ENCODE measurements at places on chromosomes 1 and 21.

DNA sequence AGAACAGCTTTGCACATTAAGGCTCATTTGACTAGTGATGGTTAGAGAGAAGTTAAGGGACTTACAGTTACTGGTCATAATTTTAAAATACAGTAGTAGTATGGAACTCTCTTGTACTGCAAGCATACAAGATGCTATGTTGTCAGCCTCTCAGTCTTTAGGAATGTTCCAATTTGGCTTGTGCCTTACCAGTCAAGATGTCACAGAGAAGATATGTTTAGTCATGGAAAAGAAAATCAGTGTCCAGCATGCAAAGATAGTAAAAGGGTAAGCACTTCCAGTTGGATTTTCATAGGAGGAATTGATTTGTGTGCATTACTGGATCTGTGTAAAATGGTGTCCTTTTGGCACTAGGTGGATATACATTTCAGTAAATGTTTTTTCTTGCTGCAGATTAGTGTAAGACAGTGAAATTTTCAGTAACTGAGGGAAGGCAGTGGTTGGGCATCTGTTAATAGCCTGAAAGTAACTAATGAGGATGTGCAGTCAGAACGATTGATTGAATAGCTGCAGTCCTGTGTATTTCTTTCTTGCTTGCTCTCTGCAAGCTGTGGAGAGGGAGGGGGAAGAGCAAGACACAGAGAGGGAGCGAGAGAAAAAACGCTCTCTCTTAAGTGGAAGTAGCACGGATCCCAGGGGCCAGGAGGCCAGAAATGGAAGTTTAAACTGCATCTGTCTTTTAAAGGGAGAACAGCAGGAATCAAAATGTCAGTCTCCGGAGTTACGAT lies 108.2 kb downstream of the CLEC20A start:
- DNase-seq: no peak

DNA sequence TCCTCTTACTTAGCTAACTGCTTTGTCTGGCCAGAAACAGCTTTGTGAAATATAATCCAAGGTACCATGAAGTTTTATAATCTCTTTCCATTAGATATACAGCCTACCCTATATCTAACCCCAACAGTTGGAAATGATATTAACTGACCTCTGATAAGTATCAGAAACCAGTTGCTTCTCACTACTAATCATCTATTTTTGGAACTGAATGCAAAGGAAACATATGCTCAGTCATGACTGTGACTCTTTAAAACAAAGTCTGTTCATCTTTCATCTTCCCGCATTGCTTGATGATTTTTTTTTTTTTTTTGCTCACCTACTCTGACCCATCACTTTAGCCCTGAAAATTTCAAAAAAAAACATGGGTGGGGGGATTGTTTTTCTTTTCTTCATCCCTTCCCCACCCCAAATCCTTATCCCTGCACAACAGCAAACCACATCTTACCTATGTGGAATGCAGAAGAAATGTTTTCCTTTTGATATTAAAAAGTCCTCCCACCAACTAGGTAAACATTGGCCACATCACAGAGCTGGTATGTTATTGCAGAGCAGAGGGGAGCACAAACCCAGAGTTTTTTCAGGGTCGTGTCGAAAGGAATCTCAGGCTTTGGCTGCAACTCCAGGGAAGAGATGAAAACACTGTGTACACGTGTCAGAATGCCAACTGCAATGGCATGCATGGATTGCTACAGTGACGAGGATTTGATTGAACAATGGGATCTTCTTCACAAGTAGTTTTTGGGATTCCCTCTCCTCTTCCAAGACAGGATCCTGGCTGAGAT lies 137.3 kb downstream of the SLC30A10 start:
- DNase-seq: no peak

DNA sequence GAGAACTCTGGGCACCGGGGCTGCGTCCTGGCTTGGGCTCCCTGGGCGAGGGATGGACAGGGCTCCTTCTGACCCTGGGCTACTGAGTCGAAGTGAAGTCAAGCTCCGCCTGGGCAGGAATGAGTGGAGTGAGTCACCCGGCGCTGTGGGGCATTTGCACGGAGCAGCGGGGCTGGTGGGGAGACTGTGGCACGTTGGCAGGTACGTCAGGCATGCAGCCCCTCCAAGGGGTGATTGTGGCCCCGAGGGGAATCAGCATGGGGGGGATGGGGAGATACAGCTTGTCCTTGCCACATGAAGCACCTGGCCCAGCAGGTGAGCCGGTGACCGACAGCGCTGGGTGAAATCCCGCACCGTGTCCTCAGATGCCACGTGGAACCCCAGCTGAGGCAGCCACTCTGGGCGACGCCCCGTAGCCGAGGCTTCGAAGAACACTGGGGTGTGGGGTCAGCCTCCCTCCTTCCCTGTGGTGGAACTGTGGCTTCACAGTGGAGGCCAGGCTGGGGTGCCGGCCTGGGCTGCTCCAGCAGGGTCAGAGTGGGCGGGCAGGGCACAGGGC lies 62.3 kb downstream of the COL18A1 start:
- DNase-seq: no peak

DNA sequence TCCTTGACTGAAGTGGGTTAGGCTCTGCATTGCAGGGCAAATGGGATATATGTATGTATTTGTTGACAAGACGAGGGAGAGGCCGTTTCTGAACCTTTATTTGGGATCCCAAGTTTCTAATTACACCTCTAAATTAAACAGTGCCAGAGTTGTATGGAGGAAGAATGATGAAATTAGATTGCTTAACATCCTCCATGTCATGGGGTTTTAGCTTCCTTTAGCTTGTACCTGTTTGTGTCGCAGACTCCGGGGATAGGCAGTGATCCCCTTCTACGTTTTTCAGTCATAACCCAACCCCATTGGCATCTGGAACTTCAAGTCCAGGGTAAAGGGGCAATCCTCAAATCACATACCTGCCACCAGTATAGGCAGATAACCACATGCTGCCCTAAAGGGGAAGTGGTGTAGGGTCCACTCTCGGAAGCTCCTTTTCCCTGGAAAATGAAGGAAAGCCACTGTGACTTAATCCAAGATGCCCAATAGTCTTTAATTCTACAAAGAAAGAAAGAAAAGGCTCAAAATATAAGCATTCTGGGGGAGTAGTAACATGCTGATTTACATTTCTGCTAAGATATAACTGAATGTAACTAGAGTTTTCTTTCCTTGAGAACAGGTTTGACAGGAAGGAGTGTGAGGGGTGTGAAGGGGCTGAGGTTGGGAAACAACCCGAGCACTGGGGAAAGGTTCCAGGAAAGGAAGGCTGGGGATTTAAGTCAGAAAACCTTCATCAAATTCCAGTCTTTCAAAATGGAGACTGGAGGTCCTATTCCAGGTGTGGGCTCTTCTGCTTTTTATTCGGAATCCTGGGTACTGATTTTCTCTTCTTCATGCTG lies 77.6 kb downstream of the RGL1 start:
- DNase-seq: no peak

DNA sequence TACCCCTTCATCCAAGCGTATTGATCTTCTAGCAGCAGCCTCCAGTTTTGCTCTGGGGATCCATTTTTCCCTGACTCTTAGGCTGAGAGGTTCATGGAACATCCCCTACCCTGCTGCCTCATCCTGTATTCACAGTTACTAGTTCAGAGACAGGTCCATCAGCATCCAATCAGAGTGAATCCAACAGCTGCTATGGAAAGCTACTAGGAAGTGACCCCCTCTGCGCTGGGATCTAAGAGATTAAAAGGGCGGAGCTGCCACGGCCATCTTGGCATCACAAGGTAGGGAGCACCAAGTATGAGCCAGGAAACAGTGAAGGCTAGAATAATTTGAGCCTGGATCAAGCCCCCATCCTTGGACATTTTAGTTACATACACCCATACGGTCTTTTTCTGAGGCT lies 32.5 kb downstream of the KAZN start:
- DNase-seq: no peak

DNA sequence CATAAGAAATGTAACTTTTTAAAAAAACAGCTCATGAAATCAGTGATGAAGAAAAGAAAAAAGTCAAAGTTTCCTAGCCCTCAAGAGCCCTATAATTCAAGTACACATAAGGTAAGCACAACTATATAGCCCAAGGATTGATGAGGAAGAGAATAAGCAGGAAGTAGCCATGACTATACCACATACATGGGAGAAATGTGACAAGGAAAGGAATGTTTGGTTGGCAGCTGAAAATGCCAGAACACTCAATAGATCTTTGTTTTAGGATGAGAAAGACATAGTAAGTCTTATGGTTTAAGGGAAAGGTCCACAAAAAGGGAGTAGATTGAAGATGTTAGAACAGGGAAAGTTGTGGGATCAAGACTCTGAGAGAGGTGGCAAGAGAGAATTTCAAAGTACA lies 5.7 kb downstream of the DOCK7 start:
- no peak for DNase-seq

- no peak for DNase-seq
These were observed 14.8 kb upstream of the ETV3L start for GRCh38 chr1:157114183-157115121.

DNA sequence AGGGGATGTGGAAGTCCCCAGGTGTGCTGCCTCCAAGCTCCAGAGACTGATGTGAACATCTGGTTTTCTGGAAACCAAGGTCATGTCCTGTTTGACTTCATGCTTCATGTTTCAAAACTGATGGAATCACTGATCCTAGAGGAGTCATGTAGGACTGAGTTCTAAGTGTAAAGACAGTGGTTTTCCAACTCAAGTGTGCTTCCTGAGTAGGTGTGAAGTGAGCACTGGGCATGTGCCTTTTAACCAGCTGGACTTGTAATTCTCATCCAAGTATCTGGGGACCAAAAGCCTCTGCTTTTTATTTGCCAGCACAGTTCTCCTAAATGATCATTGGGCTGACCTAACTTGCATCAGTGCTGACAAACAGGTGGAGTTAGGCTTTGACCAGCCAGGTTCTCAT lies 36.9 kb downstream of the ABCA4 start:
- DNase-seq: no peak

DNA sequence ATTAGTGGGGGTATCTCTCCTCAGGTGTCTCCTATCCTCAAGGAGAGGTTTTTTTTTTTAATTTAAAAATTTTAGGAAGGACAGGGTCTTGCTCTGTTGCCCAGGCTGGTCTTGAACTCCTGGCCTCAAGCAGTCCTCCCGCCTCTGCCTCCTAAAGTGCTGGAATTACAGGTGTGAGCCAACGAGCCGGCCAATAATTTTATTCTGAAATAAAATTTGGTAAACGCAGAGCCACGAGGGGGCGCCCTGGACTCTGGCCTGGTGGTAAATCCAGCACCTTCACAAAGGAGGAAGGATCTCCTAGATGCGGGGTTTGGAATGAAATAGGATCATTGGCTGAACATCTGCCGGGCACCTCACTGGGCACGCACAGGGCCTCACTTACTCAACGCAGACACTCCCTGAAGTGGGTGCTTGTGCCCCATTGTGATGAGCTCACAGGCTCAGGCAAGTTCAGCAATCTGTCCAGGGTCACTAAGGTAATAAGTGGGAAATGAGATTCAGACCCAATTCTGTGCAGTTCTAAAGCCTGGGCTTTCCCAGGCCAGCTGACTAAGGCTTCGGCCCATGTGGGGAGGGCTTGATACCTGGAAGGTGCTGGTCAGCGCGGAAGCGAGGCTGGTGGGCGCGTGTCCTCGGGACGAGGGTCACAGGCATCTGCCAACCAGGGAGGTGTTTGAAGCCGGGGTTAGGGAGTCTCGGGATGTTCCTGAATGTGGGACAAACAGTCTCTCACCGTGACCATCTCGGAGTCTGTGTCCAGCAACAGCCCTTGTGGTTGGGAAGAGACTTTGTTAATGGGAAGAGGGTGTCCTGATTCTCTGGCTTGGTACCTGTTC lies 32.7 kb upstream of the ETV3 start:
- peak; percentile 44 for DNase-seq

- no peak for DNase-seq
These were observed 218.3 kb upstream of the HOOK1 start for GRCh38 chr1:59596432-59596831.

DNA sequence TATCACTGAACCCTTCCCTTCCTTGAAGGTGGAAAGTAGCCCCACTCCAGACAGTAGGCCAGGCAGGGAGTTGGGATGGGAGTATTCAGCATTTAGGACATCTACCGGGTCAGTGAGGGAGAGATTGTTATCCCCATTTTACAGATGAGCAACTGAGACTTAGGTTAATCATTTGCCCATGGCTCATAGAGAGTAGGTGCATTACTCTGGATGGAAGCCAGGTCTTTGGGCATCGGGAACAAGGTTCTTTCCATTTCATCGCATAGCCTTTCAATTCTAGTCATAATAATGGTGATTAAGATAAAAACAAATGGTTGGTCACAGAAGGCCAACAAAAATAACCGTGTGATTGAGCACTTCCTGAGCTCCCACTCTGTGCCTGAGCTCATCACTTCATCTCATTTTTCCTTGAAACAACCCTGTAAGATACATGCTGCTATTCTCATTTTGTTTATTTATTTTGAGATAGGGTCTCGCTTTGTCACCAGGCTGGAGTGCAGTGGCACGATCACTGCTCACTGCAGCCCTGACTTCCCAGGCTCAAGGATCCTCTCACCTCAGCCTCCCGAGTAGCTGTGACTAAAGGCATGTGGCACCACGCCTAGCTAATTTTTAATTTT lies 64.8 kb downstream of the NAV1 start:
- no peak for DNase-seq

- DNase-seq: no peak
These were observed 9.8 kb downstream of the BARHL2 start for GRCh38 chr1:90707363-90707710.

DNA sequence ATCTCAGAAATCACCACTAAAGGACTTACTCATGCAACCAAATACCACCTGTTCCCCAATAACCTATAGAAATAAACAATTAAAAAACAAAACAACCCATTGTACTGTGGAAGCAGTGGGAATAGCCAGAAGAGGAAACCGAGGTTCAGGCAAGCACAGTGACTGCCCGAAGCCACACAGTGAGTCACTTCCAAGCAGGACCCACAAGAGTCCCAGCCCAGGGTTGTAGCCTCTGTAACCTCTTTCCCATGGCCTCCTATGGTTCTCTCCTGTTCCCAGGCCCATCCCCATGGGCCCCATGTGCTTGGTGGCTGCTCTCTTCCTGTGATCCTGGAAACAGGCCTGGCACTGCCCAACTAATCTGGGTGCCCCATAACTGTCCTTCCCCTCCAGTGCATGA lies 29.0 kb upstream of the HTR1D start:
- no peak for DNase-seq

- DNase-seq: no peak
These were observed 2.4 kb upstream of the RNU11 start for GRCh38 chr1:28646040-28646439.

- no peak for DNase-seq
These were observed 37.2 kb downstream of the RHBG start for GRCh38 chr1:156406251-156406650.

- no peak for DNase-seq
These were observed 394.2 kb upstream of the LYPLAL1 start for GRCh38 chr1:218779341-218780100.

- DNase-seq: no peak
These were observed 372.2 kb downstream of the MRPL39 start for GRCh38 chr21:25234857-25235801.

All from activated CD4-positive, alpha-beta T cell treated with anti-CD3 and anti-CD28 coated beads, Interleukin-2, amount 50 U/mL, for 1 hour (primary cell).